CD4-positive, alpha-beta memory T cell (primary cell): ENCODE measurements at places on chromosomes 12 and 14.

DNA sequence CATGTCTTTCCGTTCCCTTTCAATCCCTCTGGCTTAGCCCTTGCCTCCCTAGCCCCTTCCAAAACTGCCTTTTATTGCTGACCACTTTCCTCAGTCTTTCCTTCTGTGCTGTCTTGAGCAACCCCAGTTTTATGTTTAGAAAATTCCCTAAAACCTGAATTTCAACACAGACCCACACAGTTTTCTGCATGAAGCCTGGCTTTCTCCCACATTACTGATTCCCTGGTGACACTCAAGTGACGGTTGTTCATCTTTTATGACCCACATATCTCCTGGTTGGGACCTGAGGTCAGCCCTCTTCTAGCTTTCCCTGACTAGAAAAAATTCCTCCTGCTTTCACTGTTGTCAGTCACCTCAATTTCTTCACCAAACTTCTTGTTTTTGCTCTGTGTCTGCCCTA is 21.0 kb downstream of the FGD4 start:
- DNase-seq, result no peak

GRCh38 chr12:128365032-128365431 is 98.1 kb downstream of the TMEM132C start:
- no peak for DNase-seq

DNA sequence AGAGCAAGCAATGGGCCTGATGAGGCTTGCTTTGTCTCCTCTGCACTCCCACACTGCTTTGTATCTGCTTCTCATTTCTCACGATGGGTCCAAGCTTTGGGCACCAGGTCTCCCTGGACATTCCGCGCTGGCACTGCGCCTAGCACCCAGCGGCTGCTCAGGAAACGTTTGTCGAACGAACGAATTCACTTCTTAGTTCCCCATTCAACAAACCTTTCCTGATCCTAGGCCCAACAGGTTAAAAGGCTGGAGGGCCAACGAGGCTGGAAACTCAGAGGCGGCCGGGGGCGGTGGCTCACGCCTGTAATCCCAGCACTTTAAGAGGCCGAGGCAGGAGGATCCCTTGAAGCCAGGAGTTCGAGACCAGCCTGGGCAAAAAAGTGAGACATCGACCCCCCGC is 1.0 kb upstream of the GLRX5 start:
- no peak for DNase-seq

DNA sequence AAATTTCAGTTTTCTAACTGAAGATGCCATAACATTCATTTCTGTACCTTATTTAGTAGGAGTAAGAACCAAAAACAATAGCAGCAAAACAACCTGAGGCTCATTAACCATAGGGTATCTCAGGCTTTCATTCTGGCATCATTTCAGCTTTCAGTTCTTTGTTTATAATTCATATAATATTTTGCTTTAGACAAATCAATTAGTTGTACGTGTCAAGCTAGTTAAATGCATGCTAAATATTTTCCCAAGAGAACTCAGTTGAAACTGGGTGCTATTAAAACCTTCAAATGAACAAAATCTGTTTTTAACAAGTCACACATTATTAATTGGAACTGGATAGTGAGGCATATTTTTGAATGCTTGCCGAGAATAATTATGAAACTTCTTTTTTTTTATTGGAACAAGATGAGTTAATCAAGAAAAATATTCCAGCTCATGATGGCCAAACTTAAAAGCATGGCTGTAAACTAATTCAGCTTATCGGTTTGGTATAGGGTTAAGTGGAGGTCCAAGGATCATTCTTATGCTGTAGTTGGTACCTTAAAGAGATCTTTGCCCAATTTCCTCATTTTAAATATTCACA is 442.7 kb downstream of the BTG1 start:
- no peak for DNase-seq
